ENCODE measurements at places on chromosomes 6 and 20. TPM values are rescaled to one million over a fixed set of nuclear protein-coding genes. Genes with fewer than 3 reads are reported as not detected.
A peak's percentile ranks its signal among the peaks of the same experiment; 100 is the strongest.

Gene TGM3
- total RNA-seq: not detected

Gene HLA-DRA
- total RNA-seq: 220 TPM

Gene TNXB
- 493 TPM for total RNA-seq

Gene CST7
- not detected for total RNA-seq

Gene ADAM33
- 234 TPM for total RNA-seq

Gene SUN5
- not detected for total RNA-seq

Gene BHLHE23
- not detected for total RNA-seq

GRCh38 chr20:49969946-49970345, 12.8 kb upstream of the SNAI1 start:
- DNase-seq: no peak

- no peak for DNase-seq
These were observed 152.9 kb upstream of the MAP3K7 start for GRCh38 chr6:90739802-90740201.

- DNase-seq: no peak
These were observed 1021.6 kb upstream of the FLRT3 start for GRCh38 chr20:15359056-15359455.

- DNase-seq: no peak
These were observed 120.8 kb downstream of the ISM1 start for GRCh38 chr20:13341737-13342393.

GRCh38 chr6:141610741-141611140, 522.0 kb upstream of the GJE1 start:
- no peak for DNase-seq

- no peak for DNase-seq
These were observed 65.3 kb downstream of the BMP2 start for GRCh38 chr20:6832811-6833210.

- no peak for DNase-seq
These were observed 429.0 kb upstream of the NRSN1 start for GRCh38 chr6:23696992-23697391.

GRCh38 chr6:151181706-151182363, 57.9 kb upstream of the AKAP12 start:
- no peak for DNase-seq

DNA sequence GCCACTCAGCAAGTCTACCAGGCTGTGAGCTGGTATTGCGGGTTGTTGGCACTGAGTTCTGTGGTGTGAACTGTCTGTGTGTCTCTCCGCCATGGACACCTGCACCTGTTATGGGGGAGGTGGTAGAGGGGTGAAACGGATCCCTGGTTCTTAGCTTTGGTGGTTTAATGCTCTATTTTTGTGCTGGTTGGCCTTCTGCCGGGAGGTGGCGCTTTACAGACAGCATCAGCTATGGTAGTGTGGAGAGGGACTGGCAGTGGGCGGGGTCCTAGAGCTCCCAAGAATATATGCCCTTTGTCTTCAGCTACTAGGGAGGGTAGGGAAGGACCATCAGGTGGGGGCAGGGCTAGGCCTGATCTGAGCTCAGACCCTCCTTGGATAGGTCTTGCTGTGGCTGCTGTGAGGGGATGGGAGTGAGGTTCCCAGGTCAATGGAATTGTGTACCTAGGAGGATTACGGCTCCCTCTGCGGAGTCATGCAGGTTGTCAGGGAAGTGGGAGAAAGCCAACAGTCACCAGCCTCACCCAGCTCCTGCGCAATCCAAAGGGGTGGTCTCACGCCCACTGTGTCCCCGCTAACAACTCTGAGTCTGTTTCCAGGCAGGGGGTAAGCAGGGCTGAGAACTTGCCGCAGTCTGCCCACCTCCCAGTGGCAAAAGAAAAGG, 154.3 kb downstream of the CCDC170 start:
- DNase-seq: no peak

DNA sequence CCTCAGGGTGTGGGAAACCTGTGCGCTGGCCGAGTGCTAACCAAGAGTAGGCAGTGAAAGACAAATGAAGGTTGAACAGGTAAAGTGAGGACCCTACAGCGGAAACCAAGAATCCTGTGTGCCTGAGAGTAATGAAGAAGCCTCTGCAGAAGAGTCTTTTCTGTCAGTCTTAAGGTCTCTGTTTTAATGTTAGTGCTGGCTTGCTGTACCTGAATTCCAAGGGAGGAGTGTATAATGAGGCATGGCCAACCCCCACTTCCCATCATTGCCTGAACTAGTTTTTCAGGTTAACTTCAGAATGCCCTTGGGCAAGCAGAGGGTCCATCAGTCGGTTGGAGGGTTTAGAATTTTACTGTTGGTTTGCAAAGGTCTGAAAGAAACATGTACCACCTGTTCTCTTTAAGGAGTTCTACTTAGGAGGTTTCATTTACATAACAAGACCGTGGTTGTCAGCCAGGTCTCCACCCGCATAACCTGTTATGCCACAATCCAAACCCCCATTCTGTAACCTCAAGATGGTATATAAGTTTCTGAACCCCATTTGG, 589 bp upstream of the PDCD2 start:
- no peak for DNase-seq

- DNase-seq: no peak
These were observed 771.2 kb downstream of the KIF16B start for GRCh38 chr20:15802020-15802419.

- DNase-seq: no peak
These were observed 9.4 kb downstream of the TREML2 start for GRCh38 chr6:41191569-41191968.

DNA sequence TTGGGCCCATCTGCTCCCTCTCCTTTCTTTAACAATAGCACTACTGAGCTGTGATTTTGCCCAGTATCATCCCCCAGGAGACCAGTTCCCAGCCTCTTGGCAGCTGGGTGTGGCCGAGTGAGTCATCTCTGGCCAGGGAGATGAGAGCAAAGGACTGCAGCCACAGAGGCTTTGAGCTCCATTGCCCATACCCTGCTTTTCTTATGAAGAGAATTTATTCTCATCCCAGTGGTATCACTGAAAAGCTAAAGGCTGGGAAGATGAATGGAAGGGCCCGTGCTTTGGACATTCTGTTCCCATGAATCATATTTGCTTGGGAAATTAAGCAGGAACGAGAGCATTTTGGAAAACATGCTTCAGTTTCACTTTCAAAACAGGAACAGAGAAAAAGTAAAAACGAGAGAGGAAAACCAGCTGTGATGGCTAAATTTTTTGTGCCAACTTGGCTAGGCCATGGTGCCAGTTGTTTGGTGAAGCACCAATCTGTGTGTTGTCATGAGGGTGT, 14.9 kb downstream of the CST3 start:
- DNase-seq: peak; percentile 88

DNA sequence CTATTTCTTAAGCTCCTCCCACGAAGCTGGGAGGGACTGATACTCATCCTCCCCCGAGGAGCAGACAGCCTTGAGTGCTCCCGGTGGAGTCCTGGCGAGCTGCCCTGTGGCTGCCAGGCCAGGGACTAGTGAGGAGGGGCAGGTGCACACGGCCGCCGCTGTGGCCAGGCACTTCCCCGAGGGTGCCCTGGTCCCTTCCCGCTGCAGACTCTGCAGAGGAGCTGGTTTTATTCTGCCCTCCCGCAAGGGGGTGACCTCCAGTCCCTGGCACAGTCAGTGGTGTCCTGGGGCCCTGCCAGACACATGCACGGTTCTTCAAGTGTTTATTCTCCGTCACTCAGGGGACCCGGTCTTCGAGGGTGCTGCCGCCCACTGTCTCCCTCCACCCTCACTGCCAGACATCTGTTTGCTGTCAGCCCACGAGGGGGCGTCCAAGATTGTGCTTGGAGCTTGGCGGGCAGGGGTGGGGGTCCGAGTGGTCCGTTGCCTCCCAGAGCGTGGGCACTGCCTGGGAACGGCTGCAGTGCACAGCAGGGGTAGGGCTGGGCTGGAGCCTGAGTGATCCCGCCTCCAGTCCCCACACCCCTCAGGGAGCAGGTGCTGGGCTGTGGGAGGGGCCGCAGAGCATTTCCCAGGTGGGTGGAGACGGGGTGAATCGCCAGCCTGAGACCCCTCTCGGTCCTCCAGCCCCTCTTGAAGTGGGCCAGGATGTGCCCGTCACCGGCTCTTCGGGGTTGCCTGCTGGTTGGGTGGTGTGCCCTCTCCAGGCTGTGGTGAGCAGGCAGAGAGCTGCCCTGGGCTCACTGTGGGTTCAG, 3.1 kb upstream of the CABLES2 start:
- DNase-seq: no peak

DNA sequence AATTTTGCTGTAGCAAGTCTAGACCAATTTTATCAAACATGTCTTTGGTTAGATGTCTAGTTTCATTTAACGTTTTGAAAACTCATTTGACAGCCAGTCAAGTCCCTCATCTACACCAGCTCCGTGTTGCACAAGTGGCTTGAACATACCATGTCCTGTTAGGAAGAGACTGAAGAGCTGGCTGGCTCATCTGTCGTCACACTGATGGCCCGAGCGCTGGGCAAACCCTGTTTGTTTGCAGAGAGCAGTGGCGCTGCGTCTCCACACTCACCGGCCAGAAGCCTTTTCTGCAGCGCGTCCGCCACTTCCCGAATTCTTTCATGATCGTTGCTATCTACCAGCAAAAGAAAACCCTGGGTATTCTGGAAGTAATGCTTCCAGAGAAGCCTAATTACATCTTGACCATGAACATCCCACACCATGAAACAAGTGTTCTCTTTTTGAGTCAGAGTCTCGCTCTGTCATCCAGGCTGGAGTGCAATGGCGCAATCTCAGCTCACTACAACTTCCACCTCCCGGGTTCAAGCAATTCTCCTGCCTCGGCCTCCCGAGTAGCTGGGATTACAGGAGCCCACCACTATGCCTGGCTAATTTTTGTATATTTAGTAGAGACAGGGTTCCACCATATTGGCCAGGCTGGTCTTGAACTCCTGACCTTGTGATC, 10.7 kb upstream of the TCFL5 start:
- no peak for DNase-seq

- no peak for DNase-seq
These were observed 7.6 kb upstream of the CLDN20 start for GRCh38 chr6:155256122-155256795.

- DNase-seq: no peak
These were observed 509.6 kb downstream of the PRKN start for GRCh38 chr6:162217811-162218493.

GRCh38 chr6:82264824-82265223, 17.3 kb upstream of the IBTK start:
- no peak for DNase-seq

- no peak for DNase-seq
These were observed 665.1 kb downstream of the RNF144B start for GRCh38 chr6:19052219-19052618.

GRCh38 chr20:7159903-7160302, 392.4 kb downstream of the BMP2 start:
- DNase-seq: no peak

DNA sequence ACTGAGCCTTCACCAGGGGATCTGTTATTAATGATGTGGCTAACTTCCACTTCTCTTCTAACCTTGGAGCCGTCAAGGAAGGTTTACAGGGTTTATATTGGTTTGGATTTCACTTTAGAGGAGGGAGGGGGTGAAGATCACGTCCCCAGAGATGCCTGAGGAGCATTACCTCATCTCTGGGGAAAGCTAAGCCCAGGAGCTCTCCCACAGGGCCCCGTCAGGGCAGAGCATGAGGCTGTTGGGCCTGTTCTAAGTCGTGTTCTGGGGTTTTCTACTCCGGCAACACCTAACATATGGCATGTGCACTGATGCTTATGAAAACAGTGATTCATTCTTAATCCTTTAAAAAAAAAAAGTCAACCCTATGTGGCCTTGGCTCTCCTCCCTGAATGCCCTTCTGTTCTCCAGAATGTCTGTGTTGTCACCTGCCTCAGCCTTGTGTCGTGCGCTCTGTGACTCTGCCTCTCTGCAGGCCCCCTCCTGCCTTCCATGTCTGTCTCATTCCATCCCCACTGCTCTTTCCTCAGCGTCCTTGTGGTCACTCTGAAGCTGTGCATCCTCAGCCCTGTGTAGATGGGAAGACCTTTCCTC, 97.4 kb upstream of the JARID2 start:
- DNase-seq: no peak

DNA sequence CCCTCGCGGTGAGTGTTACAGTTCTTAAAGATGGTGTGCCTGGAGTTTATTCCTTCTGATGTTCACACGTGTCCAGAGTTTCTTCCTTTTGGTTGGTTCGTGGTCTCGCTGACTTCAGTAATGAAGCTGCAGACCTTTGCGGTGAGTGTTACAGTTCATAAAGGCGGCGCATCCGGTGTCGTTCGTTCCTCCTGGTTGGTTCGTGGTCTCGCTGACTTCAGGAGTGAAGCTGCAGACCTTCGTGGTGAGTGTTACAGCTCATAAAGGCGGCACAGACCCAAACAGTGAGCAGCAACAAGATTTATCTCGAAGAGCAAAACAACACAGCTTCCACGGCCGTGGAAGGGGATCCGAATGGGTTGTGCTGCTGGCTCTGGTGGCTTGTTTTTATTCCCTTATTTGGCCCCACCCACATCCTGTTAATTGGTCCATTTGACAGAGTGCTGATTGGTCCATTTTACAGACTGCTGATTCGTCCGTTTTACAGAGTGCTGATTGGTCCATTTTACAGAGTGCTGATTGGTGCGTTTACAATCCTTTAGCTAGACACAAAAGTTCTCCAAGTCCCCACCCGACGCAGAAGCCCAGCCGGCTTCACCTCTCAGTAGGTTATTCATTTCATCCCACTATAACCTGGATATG, 48.2 kb upstream of the ARG1 start:
- DNase-seq: no peak

DNA sequence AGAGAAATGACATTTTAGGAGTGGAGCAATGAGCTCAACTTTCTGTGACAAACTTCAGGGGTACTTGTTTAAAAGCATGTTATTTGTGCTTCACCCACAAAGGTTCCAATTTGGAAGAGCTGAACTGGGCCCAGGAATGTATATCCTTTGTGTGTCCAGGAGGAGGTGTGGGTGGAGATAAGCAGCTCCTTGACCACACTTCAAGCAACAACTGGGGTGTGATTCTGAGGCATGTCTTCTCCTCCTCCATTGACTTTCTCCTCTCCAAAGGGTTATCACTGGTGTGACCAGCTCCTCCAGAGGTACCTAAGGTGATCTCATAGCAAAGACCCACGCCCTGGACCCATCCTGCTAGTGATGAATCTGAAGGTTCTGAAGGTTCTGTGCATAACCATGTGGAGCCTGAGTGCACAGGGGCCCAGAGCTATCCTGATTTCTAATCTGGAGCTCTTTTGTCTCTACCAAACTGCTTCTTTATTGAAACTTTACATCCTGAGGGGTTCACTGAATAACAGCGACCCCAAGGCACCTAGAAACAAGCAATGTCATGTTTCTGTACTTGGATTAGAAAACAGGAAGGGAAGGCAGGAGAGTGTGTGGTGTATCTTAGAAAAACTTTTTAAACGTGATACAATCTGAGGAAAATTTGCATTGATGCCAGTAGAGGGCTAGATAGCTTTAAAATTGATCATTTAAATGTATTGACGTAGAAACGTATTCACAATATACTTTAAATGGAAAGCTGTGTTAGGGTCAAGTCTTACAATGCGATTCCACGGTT, 60.9 kb upstream of the CD93 start:
- DNase-seq: no peak
